Uterus (tissue), 4 donors: ENCODE measurements at places on chromosomes 7 and 10. TPM values are rescaled to one million over a fixed set of nuclear protein-coding genes. Genes with fewer than 3 reads are reported as not detected.

- no peak for DNase-seq
Observed at GRCh38 chr10:71005337-71006305, 117.3 kb upstream of the PCBD1 start.

- no peak for DNase-seq
Observed at GRCh38 chr10:10807106-10807505, 210.6 kb upstream of the CELF2 start.

- DNase-seq, result no peak
Observed at GRCh38 chr10:50211670-50212069, 39.6 kb downstream of the ASAH2 start.

GRCh38 chr10:121828045-121828444 lies 99.8 kb downstream of the ATE1 start:
- no peak for DNase-seq

The ERVW-1 gene
- not detected for total RNA-seq
